ENCODE measurements at places on chromosomes 5 and 9.

DNA sequence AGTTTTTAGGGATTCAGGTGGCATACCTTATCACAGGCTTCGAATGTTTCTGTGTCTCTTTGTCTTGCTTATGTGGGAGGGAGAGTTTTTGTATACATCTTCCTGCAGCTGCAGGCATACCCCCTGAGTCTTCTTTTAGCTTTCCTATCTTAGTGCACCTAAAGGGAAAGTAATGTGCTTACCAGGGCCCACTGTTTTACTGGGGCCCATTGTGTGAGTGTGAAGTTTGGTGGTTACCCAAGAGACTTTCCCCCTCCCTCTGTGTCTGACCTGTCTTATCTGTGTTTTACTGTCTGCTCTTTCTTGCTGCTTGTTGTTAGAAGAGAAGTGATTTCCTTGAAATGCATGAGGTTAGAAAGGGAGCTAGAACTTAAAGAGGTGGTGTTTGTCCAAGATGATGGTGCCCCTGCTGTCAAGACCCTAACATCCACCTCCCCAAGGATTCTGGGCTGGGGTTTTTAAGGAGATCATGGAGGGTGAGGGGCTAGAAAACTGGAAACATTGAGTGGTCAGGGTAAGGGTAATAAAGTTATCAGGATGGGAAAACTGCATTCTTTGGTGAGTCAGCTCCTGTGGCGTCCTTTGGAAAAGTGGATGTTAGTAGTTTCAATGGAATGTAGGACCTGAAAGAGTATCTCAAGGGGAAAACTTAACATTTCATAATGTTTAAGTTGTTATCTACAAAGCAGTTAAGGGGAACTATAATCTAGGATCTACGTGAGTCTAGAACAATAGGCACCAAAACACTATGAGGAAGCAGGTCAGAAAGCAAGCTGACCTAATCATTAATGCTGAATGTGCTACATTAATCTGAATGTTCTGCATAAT is 583.5 kb upstream of the TUSC1 start:
- DNase-seq, result no peak

DNA sequence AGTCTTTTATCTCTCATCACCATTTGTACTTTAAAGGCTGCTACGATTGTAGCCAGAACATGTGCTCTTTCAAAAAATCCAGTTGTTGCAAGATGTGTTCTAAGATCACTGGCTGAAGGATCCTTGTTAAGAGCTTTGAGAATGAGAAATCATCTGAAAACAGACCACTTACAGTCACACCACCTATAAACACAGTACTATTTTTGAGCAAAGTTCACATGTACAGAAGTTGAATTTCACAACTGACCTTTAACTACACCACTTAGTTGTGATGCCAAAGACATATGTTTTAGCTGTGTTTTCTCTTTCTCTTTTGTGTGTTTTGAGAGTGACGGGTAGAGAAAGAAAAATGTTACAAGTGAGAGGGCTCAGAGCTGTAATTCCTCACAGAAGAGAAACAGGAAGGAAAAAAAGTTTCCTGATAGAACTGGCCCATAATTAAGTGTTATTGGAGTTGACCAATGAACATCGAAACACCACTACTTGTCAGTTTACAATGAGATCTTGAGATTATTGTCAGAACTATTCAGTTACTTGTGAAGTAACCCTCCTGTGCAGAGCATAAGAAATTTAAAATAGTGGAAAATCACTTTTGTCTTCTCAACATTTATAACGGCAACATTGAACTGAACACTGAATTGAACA is 245.4 kb downstream of the MLLT3 start:
- DNase-seq, result peak; percentile 46

GRCh38 chr5:126808521-126808988 is 31.6 kb downstream of the LMNB1 start:
- DNase-seq, result peak; percentile 64

DNA sequence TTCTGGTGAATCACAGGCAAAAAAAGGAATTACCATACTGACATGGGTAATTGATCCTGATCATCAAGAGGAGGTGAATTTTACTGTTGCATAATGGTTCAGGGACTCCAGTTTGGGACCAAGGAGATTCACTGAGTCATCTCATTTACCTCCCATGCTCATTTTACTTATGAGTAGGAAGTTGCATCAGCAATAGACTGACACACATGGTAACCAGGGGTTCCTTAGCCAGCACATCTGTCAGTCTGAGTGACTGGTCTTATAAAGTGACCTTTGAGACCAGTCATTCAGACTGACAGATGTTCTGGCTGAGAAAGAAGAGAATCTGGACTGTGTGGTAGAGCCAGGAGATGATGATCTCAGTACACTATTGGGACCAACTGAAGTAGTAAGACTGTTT is 384.6 kb upstream of the CD180 start:
- DNase-seq, result no peak

DNA sequence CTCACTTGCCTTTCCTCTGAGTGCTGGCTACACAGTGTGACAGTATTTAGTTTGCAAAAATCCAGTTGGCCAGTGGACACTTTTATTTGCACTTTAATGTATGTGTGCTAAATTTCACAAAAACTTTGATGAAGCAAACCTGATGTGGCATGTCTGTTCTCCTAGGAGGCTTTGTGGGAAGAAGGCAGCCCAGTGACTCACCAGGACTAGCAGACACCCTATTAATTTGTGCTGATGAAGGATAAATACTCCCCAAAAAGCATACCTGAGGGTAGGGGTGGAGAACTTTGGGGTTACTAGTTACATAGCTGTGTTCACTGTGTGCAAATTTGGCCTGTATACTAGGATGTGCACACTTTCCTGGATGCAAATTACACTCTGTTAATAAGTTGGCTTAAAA is 39.3 kb upstream of the IPPK start:
- DNase-seq, result no peak

GRCh38 chr5:35672995-35673394 is 55.3 kb downstream of the SPEF2 start:
- DNase-seq, result no peak

- no peak for DNase-seq
Observed at GRCh38 chr9:2367970-2368369, 253.6 kb upstream of the VLDLR start.

- DNase-seq, result no peak
Observed at GRCh38 chr5:65209341-65209740, 272.4 kb downstream of the ADAMTS6 start.

GRCh38 chr5:178120607-178121357 is 7.5 kb downstream of the N4BP3 start:
- peak; percentile 73 for DNase-seq

DNA sequence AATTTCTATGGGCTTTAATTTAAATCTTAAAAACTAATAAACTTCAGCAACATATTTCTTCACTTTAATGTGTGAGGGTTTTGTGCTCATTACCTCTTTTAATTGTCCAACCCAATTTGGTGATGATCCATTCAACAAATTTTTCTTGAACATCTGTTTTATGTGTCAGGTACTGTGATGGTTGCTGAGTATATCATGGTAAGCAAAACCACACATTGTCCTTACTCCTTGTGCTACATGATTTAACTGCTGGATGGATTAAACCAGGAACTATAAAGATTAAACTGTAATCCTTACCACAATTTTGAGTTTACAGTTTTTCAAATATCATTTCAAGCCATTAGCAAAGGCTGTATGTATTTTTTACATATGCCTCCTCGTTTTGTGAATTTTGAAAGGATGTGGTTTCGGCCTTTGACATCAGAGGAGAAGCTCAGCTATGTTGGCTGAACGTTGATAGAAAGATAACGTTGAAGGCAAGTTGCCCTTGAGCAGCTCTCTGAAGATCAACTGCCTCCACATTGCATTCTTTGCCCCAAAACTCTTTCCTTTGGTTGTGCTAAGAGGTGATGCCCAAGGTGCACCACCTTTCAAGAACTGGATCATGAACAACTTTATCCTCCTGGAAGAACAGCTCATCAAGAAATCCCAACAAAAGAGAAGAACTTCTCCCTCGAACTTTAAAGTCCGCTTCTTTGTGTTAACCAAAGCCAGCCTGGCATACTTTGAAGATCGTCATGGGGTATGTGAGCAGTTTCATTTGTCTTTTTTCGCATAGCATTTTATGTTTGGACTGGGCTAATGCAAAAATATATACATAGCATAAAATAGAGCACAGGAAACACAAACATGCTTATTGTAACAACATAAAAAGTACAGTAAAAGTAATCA is at the start of gene ITK:
ITK (plus strand) TSS at position 467 of the 891 bp plus-strand sequence; CDS start at position 605, 138 bp downstream.
- no peak for DNase-seq

- DNase-seq, result no peak
Observed at GRCh38 chr5:167392240-167392639, 899.2 kb upstream of the WWC1 start.

Data from hematopoietic multipotent progenitor cell treated with erythropoietin and hydrocortisone succinate and interleukin-3 and kit ligand, for 17 days (in vitro differentiated cells).